CD4-positive, alpha-beta T cell (primary cell): ENCODE measurements at places on chromosomes 12 and 14.

DNA sequence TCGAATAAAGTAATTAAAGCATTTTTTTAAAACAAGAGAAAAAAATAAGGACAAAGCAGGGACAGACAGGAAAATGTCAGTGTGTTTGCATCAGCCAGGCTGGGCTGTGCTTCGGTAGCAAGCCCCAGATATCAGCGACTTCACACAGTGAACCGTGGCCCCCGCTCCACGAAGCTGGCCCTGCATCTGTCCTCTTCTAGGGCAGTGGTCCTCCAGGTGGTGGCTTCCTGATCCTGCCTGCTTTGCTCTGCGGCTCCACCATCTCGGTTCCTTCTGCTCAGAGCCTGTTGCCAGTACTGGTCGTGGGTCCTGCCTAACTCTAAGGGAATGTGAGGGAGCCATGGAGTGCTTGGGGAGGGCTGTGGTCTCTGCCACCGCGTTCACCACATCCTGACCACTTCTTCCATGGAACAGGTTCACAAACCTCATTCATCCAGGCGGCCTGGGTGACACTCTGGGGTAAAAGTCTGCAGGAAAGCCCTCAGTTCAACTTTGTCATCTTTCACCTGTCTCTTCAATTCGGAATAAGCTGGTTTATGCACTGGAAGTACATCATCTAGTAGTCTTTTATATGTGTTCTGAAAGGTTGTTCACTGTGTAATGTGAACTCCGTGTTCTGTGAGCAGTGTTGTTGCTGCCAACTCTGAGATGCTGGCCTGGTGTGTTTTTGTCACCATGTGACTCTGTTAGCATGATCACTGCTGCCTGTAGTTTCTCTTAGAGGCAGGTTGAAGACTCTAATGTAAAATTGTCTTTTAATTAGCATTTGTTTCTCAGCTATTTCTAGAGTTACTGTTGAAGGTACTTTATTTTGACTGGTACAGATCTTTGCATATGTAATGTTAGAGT is 47.9 kb downstream of the ANKRD9 start:
- DNase-seq = no peak

GRCh38 chr12:14825256-14825655 is 11.3 kb upstream of the SMCO3 start:
- DNase-seq = no peak

DNA sequence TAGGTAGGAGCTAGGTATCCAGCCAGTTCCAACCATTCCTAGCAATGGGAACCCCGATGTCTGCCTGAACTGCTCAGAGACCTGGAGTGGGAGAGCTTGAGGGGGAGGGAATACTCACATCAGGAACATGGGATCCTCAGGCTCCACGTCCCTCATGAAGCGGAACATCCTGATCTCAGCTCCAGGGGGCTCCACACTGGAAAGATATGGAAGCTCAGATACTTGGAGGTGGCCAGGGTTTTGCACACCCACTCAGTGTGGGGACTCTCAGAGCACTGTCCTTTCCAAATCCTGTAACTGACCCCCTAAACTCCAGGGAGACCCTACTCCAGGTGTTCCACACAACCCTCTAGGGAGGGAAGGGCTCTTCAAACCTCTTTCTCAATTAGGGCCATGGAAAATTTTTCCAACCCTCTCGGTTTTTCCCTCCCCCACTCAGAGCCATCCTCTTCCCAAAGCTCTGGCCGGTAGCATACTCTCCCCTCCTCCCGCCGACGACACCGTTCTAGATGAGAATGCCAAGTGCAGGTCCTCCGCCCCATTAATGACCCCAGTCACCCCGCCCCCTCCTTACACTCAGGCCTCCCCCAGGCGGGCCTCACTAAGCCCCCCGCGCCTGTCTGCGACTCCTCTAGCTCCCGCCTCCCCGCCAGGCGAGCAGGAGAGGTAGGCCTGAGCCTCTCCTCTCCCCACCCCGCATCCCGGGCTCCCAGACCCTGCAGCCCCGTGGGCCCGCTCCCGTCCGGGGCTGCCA is 597 bp downstream of the MLF2 start:
- no peak for DNase-seq

DNA sequence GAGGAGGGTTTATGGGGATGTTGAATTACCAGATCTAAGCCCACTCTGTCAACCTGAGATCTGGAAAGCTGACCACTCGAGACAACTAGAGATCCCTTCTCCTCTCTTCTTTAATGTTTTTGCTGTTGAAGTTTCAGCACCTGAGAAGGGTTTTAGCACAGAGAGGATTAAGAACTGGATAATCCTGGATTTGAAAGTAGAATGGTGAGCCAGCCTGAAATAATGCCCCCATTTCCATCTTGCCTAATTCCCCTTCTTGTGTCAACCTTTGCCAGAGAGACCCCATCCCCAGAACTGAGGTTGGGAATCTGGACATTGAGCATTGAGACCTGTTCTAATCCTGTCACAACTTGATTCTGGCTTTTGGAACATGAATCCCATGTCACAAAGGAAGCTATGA is 87.8 kb upstream of the RFLNA start:
- no peak for DNase-seq

GRCh38 chr14:31341280-31341679 is 79.1 kb downstream of the HEATR5A start:
- DNase-seq = no peak

DNA sequence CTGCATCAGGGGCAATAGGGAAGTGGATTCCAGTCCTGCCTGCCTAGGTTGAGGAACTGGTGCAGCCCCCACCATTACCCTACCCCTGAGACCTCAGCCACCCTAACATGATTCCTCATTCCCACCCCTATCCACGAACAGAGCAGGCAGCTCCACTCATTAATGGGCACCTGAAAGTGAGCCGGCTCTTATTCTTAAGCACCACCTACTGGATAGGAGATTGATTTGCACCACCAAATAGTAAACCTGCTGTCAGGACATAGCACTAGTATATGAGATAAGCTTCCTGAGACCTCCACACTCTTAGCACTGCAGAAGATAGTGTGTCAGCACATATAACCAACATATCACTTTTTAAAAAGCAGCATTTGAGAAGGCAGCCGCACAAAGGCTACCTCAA is 573.2 kb downstream of the SOX5 start:
- no peak for DNase-seq

DNA sequence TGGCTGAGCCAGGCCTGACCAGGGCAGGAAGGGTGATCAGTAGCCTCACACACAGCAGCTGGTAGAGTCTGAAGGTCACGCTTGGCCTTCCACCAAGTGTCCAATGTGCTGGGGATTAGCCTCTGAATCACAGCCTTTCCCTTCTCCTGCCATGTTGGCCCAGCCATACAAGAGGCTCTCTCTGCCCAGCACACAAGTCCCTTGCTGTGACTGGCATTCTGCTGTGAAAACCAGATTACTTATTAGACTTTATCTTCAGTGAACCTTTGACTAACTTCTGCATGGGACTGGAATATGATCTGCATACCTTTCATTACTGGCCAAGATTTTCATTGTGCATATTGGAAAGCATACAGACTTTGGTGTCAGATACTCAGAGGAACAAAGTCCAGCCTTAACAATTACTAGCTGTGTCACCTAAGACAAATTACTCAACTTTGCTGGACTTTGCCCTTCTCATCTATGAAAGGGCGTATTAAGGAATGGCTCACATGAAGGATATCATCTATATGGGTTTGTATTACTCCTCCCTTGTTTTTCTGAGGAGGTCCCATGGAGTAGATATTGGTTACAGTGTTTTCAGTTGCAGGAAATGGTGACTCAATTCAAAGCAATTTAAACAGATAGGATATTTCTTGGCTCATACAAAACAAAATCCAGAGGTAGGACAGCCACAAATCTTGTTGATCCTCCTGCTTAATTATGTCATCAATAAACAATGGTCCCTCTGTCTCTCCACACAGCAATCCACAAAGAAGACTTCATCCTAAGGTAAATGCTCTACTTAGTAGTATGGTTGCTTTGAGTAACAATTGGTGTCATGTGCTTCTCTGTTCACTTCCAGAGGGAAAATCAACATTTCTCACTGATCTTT is 99.6 kb downstream of the DYRK2 start:
- DNase-seq = no peak

DNA sequence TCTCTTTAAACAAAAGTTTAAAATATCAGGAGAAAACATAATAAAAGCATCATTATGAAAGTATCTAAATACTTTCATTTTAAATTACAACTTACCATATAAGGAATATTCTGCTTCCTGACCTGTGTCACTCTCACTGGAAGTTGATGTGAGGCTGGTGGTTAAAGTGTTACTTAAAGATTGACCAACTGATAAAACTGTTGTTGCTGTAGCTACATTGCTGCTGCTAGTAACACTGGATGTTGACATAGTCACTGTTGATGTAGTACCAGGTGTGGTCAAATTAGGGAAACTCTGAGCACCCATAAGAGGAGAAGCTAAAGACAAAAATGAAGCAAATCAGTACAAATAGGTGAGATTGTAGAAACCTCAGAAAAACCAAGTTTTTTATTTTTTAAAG is 79.9 kb downstream of the HECTD1 start:
- peak; percentile 9 for DNase-seq

DNA sequence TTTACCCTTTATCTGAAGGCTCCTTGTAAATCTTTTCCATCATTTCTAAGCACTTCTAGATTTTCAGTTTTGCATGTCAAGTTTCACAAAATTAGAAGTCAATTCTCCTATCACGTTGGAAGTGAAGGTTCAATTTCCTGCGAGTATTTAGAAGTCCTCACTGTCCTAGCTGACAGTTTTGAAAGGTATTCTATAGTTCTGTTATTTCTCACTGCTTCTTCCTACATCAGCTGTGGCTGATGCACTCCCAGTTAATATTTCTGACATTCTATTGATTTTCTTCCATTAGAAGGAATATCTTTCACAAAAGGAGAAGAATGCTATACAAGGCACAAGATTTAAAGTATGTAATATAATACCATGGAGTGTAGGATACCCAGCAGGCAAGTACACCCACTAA is 15.8 kb upstream of the TMCC3 start:
- DNase-seq = no peak

DNA sequence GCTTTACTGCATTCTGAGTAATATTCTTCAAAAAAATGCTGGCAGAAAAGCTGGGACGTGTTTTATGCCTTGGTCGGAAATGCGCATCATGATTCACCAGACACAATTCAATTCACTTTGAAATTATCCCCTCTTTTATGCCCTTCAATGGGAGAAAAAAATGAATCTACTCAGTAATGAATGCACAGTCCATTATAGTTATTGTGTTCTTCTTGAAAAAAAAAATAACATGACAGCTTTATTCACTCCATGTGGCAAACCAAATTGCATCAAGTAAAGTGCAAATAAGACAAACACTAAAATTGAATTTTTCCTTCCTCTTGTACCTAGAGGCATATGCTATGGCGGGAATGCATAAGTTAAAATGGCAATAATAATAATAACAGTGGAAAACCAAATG is 159.4 kb upstream of the IFNG-AS1 start:
- no peak for DNase-seq

GRCh38 chr14:101223127-101223526 is 319.6 kb upstream of the RTL1 start:
- no peak for DNase-seq

DNA sequence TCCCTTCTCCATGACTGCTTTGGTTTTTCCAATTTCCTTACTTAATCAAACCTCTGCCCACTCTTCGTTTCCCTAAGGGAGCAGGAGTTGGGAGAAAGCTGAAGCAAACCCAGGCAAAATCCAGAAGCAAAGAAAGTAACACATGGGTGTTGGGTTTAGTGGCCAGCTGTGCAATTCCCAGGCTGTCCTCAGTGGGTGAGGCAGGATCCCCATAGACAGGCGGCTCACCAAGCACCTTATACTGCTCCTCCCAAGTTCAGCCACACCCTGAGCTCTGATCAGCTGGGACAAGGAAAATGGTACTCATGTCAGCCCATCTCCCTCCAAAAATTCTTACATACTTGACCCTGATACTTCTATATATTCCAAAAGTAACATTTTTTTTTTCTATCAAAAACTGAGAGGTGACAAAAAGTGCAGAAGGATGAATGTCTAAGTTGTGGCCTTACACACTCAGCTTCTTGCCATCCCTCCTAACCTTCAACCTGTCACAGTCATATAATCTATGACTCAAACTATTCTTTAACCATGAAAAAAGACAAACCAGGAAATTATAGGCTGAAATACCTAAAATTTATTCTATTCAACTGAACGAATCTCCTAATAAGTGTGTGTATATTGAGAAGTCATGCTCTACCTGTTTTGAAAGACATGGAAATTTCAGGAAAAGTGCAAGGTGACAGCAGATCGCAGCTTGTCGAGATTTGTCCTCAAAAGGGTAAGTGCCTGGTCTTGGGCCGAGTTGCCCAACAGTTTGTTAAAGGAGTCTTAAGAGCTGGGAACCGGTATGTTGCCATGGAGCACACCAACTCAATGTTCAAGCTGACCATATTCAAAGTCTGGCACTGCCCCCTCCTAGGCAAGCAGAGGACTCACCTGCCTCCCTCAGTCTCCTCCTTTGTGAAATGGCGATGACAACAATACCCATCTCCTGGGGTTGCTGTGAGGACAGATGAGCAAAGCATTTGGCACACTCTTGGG is 17.6 kb upstream of the ZFP36L1 start:
- DNase-seq = no peak

DNA sequence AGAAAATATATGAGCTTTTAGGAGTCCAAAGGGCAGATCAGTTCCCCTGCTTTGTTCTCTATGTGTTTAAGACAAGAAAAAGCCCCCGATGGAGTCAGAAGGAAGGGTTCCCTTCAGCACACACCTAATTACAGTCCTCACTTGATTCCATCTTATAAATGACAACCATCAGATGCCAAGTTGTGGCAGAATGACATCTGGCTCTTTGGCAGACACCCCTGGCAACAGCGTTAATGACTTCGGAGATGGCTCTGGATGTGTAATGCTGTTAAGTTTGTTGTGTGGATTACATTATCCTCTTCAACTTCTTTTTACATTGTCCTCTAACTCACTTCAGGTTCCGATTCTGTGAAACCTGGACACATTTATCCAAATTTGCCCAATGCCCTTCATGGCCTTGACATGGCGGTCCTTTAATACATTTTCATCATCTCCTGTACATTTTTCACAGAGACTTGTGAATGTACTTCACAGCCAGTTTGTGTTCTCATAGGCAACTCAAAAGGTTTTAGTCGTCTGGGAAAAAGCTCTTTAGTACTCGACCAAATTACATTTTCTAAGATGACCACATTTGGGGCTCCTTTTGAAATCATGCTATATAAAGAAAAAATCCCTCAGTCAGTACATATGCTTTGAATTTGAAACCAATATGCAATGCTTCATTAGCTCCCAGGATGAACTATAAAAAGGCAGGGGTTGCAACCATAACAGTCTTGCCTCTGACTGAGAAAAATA is 667.8 kb downstream of the NOVA1 start:
- no peak for DNase-seq

DNA sequence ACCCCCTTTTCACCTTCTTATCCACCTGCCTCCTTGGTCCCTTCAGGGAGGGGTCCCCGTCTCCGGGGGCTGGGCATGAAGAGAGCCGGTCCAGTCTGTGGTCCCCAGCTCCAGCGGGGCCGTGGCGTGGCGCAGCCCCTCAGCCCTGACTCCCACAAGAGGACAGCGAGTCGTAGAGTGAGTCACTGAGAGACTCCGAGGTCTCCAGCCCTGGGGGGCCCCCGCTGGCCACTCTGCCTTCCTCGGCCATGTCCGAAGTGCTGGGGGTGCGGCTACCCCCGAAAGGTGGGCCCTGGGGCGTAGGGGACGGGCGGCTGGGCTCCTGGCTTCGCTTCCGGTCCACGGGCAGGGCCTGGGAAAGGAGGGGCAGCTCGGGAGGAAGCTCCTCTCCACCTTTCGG is 36.5 kb downstream of the NCKAP5L start:
- DNase-seq = no peak

GRCh38 chr12:82686168-82687020 is at the start of gene TMTC2:
TMTC2 (plus strand) TSS chr12:82686906.
- peak; percentile 88 for DNase-seq

- no peak for DNase-seq
Observed at GRCh38 chr12:13247596-13247995, 51.1 kb downstream of the EMP1 start.
